Muscle of back (tissue), 13 donors: ENCODE measurements at places on chromosomes 16 and 17. TPM values are rescaled to one million over a fixed set of nuclear protein-coding genes. Genes with fewer than 3 reads are reported as not detected.

TP53TG3C gene
- polyA plus RNA-seq: not detected

DNAH9 gene
- 0.50 TPM for polyA plus RNA-seq

ST6GALNAC2 gene
- polyA plus RNA-seq: 1.8 TPM

TBC1D3H gene
- polyA plus RNA-seq: not detected

ACSM2A gene
- 0.26 TPM for polyA plus RNA-seq

COG7 gene
- polyA plus RNA-seq: 9.9 TPM

CSH1 gene
- polyA plus RNA-seq: 2.0 TPM

WSB1 gene
- 232 TPM for polyA plus RNA-seq

PRSS33 gene
- not detected for polyA plus RNA-seq

HOXB7 gene
- polyA plus RNA-seq: 3.9 TPM
